Neural crest cell (in vitro differentiated cells): ENCODE measurements at places on chromosomes 12 and 14. TPM values are rescaled to one million over a fixed set of nuclear protein-coding genes. Genes with fewer than 3 reads are reported as not detected.

The VPS37B gene
- total RNA-seq = 40.9 and 41.5 TPM in 2 replicates

The TMEM132D gene
- total RNA-seq = 0.19 and 0.30 TPM in 2 replicates

The TPH2 gene
- 0.09 and 0.23 TPM in 2 replicates for total RNA-seq

The G2E3 gene
- 46.5 and 47.3 TPM in 2 replicates for total RNA-seq

The CLEC9A gene
- total RNA-seq = not detected in 2 replicates

DNA sequence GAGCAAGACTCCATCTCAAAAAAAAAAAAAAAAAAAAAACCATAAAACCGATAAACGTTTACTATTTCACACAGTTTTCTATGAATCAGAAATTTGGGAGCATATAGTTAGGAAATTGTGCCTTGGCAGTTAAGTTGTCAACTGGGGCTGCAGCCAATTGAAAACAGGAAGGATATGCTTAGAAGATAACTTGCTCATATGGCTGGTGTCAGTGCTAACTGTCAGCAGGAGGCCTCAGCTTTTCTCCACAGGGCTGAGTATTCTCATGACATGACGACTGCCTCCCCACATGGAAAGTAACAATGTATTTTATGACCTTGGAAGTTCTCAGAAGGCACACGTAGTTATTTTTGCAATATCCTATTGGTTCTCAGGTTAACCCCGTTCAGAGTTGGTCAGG lies 29.6 kb upstream of the OR5AU1 start:
- DNase-seq = no peak

DNA sequence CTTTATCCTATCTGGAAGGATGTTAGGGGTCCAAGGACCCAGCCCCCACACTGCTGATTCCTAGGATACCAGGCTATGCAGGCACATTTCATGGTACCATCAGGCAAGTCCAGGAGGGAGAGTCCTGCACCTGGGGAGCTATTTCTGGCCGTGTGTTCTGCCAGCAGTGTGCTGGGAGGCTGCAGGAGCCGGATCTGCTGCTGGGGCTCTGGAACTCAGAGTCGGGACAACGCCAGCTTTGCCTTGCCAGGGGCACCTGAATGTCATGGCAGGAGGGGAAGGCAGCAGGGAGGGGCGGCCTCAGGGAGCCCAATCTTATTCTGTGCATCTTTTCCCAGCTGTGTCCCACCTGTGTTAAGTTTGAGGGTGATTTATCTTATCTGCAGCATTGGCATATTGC lies 17.8 kb downstream of the SRRM4 start:
- no peak for DNase-seq

- no peak for DNase-seq
Measured at GRCh38 chr12:113996026-113996425, 29.9 kb upstream of the RBM19 start.

DNA sequence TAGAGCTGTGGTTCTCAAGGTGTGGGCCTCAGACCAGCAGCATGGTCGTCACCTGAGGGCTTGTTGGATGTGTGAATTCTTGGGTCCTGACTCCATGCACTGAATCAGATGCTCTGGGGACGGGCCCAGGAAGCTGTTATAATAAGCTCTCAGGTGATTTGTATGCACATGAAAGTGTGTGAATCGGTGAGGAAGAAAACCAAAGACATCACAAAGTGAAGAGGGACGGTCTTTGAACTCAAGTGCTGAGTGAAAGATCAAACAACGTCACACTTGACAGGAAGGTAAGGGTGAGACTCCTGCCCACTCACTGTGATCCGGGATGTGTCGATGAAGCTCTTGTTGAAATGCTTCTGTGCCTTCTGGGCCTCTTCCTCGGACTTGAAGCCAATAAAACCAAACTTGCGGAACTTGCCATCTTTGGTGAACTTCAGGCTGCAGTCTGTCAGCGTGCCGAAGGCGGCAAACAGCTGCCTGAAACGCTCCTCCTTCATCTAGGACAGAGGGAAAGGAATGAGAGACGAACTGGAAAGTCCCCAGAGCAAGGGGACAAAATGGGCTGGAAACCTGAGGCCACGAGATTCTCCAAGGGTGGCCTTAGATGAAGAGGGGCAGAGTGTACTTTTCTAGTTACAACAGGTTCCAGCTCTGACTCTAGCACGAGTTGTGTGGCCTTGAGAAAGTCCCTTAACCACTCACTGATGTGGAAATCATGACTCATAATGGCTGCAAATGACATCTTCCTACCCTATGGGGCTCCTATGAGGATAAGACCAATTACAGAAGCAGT lies 4.0 kb downstream of the RBM19 start:
- DNase-seq = no peak

DNA sequence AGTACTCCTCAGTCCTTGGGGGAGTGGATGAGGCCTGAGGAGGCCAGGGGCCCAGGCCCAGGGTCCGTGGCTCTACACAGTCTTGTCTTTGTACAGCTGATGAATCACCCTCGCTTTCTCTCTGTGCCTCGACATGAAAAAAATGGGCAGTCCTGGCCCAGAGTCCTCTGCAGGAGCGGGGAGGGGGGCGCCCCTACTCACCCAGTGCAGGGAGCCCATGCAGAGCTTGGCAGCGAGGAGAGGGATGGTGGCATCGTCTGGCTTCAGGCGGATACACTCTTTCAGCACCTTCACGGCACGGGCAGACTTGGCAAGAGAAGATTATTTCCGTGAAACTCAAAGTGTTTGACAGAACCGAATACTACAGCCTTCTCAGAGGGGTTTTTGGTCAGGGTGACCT lies 159.3 kb downstream of the TTC7B start:
- no peak for DNase-seq

DNA sequence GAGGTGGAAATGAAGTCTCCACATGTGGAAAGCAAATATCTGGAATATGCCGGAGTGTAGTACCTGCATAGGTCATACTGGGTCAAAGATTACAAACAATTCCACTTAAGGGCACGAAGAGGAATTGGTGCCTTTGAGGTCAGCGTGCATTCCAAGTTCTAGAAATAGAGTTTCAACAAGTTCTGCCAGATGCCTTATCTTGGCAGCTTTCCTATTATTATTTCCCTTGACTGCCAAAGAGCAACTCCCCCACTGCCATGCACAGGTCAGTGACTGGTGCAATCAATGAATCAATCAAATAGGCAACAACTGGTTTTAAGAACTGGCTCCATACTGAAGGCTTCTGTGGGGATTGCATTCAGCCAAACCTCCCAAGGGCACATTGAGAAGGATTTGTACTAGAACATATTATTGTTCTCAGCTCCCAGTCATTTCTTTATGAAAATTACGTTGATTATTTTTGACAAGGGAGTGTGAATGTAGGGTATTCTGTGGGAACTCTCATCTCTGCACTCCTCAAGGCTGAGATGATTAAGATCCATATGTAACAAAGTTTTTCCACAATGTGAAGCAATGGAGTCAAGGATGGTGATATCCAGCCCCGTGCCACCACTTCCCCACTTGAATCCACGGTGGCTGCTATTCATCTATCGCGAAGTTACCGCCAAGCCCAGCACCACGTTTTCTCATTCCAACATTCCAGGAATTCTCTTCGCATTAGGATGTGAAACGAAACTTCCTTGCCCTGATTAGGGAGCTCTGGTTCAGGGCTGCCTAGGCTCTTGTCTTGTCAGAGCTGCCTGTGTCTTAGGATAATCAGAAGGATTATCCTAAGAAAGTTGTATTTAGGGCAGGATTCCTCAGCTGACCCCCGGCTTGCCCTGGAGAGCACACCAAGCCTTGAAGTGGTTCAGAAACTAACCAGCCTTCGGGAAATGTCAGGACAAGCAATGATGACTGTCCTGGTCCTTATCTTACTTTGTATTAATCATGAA lies 115.1 kb upstream of the PCED1B start:
- no peak for DNase-seq

GRCh38 chr12:106903241-106903945 lies 52.3 kb upstream of the TMEM263 start:
- DNase-seq = peak; percentile 74

GRCh38 chr12:79778802-79779448 lies 88.2 kb upstream of the PAWR start:
- DNase-seq = no peak

DNA sequence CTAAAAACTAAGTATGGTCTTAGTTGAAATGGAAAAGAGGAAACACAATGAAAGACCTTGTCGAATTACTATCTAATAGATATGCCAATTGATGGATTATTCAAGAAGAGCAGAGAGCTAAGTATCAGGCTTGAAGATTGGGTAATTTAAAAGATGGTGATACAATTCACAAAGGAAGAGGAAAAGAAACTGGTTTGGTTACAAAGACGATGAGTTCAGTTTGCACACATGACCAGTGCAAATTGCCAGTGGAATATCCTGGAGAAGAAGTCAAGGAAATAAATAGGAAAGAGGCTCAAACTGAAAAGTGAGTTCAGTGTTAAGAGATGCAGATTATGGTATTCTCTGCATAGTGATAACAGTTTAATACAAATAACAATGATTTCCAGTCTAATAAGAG lies 2.5 kb upstream of the RAP1B start:
- no peak for DNase-seq

DNA sequence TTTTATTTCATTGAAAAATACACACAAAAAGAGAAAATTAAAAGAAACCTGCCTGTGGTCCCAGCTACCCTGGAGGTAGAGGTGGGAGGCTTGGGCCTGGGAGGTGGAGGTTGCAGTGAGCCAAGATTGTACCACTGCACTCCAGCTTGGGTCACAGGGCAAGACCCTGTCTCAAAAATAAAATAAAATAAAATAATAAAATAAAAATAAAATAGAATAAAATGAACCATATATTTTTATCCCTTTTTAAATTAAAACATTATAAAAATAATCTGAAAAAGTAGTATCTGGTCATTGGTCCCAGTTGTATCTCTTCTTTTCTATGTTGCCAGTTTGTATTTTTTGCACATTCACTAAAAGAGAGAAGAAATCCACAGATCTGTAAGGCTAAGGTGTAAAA lies 16.7 kb upstream of the FAM234B start:
- no peak for DNase-seq

DNA sequence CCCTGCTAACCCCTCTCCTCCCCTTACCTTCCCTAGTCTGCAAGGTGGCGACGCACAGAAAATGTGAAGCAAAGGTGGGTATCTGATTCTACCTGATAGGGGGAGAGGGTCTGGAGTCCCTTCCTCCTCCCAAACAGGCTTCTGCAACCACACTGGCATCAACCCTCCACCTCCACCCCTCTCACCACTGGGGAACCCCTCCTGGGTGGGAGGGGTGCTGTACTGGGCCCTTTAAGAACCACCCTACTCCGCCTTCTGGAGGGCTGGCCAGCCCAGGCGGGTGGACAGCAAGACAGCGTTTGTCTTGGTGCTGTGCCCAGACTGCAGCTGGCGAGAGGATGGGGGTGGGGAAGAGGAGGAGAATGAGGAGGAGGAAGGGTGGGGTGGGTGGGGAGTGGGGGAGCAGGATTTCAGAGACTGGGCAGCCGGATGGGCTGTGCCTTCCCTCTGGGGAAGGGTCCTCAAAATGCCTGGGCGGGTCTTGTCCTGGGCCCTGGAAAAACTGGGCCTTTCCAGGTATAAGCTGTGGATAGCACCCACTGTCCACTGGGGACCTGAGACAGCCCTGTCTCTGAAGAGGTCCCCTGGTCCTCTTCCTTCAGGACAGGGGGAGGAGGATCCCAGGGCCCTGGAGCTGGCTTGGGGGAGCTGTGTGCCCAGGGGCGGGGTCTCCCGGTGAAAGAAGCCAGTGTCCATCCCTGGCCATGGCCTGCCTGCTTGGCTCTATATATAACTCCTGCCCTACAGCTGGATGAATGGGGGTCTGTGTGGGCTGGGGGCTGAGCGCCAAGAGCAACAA lies 2.8 kb downstream of the TNS2 start:
- DNase-seq = no peak

GRCh38 chr12:74285773-74286172 lies 251.9 kb upstream of the ATXN7L3B start:
- no peak for DNase-seq

DNA sequence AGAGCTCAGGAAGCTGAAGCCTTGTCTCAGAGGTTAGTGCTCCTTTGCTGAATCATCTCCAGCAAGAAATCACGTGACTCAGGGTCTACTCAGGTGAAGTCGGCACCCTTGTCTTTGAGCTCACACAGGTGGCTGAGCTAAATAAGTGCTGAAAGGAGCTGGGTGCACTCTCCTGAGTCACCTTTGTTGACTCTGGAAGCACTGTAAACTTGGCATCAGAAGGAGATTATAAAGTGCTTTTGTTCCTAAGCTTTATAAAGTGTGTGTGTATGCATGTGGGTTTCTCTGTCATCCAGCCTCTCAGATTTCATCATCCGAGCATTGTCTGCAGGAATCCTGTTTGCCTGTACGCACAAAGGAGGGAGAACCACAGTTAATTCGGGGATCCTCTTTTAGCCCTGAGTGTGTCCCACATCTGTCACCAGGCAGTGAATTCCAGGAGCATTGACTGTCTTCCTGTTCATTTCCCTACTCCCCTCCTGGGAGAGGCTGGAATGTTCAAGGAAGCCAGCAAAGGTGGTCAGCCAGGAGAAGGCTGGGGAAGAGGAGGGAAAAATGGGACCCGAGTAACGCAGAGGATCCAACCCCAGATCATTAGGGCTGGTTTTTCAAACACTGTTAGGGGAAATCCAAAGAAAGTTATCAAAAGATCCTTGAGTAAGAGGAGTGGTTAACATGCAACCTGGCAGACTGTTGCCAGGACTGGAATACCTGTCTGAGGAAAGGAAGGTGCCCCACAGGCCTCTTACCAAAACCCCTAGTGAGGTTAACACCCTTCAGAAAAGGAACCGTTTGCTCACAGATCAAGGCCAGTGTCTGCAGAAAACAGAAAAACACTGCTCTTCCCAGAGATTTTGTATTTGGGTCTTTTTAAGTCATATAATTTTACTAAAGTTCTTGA lies 157.5 kb upstream of the HIF1A start:
- DNase-seq = no peak

GRCh38 chr12:4648104-4648500 lies 749 bp downstream of the AKAP3 start:
- no peak for DNase-seq

- no peak for DNase-seq
Measured at GRCh38 chr12:49052451-49053208, 8.0 kb downstream of the KMT2D start.
